ENCODE measurements at places on chromosomes 16 and 17. TPM values are rescaled to one million over a fixed set of nuclear protein-coding genes. Genes with fewer than 3 reads are reported as not detected.

Gene SPNS2
- not detected for total RNA-seq

Gene DNAAF1
- total RNA-seq: not detected

Gene KCTD19
- under 0.01 TPM for total RNA-seq

Gene RAB37
- total RNA-seq: not detected

Gene MAPK7
- total RNA-seq: 24.8 TPM

Gene EVPLL
- not detected for total RNA-seq

Gene KCNG4
- total RNA-seq: not detected

Gene ODF4
- total RNA-seq: not detected

Gene CEP295NL
- total RNA-seq: 3.0 TPM

Gene NGFR
- not detected for total RNA-seq

Gene CDH1
- 0.22 TPM for total RNA-seq

Gene TAX1BP3
- 236 TPM for total RNA-seq

Gene CLEC19A
- not detected for total RNA-seq

Gene RAB26
- total RNA-seq: 1.5 TPM

Gene SMIM36
- not detected for total RNA-seq

Gene NPIPB4
- total RNA-seq: 42.9 TPM

Gene SYCE1L
- 0.22 TPM for total RNA-seq

Gene PARD6A
- total RNA-seq: 1.3 TPM

Gene MAPK8IP3
- 38.7 TPM for total RNA-seq

Gene BICDL2
- total RNA-seq: under 0.01 TPM

Gene RDM1
- not detected for total RNA-seq

Gene SLC5A11
- total RNA-seq: 0.14 TPM

Gene DUS2
- total RNA-seq: 11.4 TPM

Gene LDHD
- total RNA-seq: 1.5 TPM

Gene QRICH2
- total RNA-seq: 3.4 TPM

Gene SDR42E1
- 0.22 TPM for total RNA-seq

Gene KCNJ18
- total RNA-seq: not detected

Gene KCNJ2
- 2.9 TPM for total RNA-seq

Gene WDR59
- 18.6 TPM for total RNA-seq

Gene C17orf78
- total RNA-seq: not detected

Gene GAS2L2
- not detected for total RNA-seq

Gene SNX20
- not detected for total RNA-seq

Gene KRTAP3-1
- not detected for total RNA-seq

Gene HIGD1B
- total RNA-seq: not detected

Gene PLD6
- total RNA-seq: 3.4 TPM

Gene BANP
- 39.0 TPM for total RNA-seq

Gene CRHR1
- total RNA-seq: not detected
